CD4-positive, alpha-beta T cell treated with Interleukin-10 for 1 hour (primary cell): ENCODE measurements at places on chromosomes 7 and 10.

- no peak for DNase-seq
These were observed 673.1 kb upstream of the PHF14 start for GRCh38 chr7:10300577-10300976.

DNA sequence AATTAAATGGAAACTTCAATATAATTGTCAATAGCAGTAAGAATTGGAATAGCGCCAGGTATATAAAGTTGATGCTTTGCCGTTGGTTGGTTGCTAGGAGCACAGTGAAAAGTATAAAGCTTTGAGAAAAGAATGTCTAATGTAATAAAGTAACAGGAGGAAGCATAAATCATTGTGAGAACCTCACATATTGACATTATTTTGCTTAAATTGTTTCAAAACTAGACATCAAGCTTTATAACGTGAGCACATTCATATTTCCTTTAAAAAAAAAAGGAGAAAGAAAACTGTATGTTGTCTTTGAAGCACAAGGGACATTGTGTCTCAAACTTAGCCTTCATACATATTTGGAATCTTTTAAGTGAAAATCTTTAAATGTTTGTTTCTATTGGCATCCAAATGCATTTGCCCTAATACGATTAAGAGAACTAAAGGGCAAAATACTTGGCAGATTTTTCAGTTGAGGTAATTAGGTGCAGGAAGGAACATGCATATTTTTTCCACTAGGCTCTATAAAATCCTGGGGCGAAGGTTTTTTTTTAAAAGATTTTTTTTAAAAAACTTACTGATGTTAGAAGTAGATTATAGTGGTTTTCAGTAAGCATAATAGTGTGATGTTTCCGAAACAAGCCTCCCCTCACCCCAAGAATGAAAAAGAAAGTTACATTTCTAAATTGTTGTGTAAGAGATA is 92.4 kb downstream of the ARID5B start:
- peak; percentile 62 for DNase-seq

- DNase-seq, result no peak
These were observed 16.3 kb downstream of the MTPN start for GRCh38 chr7:135960709-135961451.

DNA sequence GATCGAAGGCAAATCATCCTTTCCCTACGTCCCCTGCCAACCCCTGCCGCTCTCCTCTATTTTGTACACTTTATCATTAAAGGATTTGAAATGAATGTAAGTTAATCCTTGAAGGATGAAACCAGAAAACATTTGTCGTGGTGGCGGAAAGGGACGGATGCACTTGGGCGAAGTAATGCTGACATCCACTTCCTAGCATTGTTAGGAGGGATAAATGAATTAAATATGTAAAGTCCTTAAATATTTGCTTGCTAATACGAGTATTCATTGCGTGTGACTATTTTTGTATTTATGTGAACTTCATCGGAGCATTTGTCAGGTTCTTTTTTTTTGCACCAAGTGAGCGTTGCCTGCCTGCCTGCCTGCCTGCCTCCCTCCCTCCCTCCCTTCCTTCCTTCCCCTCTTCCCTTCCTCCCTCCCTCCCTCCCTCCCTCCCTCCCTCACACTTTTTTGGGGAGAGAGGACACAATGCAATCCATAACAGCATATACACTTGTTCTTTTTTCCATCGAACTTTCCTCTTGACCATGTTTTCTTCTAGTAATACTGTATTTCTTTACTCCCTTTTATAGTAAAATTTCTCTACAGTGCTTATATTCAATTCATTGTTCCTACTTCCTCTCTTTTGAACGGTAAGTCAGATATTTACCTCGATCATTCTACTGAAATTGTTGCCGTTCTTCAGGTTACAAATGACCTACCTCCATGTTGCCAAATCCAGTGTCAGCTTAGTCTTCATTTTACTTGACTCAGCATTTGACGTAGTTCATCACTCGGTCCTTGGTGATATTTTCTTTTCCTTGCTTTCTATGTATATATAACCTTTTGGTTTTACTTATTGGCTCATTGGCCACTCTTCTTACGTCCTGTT is 831 bp downstream of the CCDC7 start:
- DNase-seq, result peak; percentile 20

GRCh38 chr10:123998197-123999141 is 94.9 kb downstream of the CHST15 start:
- no peak for DNase-seq

DNA sequence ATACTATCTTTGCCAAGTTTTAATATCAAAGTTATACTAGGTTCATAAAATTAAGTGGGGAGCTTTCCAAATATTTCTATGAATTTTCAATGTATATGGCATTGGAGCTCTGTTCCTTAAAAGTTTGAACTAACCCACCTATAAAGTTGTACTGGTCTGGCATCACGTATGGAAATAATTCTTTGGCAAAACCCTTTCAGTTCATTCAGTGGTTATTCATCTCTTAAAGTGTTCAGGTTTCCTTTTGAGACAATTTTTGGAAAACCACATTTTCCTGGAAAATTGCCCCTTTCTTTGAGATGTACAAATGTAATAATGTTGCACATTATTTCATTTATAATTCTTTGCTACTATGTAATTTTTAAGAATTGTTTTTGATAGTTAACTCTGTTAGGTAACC is 62.5 kb upstream of the INPP5A start:
- no peak for DNase-seq

- DNase-seq, result no peak
These were observed 147.1 kb upstream of the ASAH2 start for GRCh38 chr10:50398381-50398780.

DNA sequence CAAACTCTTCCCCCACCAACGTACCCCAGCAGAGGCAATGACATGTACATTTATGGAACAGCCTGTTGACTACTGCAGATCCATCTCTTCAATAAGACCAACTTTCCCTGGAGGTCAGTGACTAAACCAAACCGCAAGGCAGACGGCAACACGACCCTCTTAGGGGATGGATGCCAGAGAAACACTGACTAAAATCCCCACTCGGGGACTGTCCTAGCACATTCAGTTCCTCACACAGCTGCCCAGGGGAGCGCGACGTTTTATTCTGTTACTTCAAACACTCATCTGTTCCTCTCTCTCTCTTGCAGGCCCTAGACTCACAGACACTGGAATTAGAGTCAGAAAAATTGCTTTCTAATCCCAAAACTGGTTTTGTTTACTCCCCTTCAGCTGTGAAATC is 146.5 kb upstream of the PRSS1 start:
- no peak for DNase-seq

DNA sequence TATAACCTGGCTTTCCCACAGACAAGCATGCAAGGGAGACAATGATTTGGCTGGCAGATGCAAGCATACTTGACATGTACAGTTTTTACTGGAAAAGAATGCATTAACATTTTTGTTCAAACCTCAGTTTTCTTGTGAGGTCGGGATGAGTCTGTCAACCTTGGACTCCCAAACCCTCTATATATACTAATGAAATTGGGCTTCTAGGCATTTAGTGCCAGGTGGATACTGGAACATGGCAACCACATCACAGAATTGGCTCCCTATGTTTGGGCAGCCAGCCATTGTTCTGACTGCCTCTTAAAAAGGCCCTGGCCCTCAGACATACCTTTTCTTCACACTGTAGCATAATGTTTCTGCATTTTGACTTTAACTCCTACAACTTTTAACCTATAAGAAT is 39.1 kb downstream of the CDK6 start:
- DNase-seq, result no peak

DNA sequence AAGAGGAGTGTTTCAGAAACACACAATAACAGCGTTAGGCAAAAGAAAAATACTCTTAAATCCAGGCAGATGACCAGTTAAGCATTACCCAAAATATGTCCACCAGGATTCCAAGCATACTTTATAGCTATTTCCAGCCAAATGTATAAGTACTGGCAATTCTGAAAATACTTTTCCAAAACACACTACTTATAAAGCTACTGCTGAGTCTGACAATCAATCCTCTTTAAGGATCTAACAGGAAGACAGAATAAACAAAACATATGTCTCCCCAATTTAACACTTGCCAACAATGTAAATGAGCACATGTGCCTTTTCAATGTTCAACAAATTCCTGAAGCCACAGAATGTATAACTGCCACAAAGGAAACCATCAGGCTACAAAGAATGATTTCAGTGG is 370.9 kb downstream of the SORCS1 start:
- DNase-seq, result no peak

DNA sequence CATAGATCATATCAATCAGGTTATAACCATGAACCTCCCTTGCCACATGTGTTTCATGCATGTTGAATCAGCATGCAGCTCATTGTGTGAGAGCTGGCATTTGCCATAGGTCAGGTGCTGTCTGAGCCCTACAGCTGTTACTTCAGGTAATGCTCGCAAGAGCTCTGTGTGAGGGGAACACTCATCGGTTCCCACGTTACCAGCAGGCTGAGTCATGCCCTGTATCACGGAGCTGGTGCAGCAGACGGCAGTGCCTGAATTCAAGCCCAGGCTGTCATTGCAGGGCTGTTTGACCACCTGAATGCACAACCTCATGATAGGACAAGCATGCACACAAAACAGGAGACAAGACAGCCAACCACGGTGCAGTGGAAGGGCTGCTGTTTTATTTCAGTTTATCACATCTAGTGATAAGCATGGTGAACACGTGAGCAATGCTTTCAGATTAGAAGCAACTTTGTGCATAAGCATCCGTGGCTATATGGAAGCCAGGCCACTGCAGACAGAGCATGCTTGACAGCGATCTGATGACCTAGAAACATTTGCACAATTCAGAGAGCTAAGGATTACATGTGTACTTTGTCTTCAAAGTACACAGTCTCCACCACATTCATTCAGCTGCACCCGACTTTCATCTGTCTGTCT is 56.4 kb upstream of the PFKP start:
- no peak for DNase-seq

DNA sequence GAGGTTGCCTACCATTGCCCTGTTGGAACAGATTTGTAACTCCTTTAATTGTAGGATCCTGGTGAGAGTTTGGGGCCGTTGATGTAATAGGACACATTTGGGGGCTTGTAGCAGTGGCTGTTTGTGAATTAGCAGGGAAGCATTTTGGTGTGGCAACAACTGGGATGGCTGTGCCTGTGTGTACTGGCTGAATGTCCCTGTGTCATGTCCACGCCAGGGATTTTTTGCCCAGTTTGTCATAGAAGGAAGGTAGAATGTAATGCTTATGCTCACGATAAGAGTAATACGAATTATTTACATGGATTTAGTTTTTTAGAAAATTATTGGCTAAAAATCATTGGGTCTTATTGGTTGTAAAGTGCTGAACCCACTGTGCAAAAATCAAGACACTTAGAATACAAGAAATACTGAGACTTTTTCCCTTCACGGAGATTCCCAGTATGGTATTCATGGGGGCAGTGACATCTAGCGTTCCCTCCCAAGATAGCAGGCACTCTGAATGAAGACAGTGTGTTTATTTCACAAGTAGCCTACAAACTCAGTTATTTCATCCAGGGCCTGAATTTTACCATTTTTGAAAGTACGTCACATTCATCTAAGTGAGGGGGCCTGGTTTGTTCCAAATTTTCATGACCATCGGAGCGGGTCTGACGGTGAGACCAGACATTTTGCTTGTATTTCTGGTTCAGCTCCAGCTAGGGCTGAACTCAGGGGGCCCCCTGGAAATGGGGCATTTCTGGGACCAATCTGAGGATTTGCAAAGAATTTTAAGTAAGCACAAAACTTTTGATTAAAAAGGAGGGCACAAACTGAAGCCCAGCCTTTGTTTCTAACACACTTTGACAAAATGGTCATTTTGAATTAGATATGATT is 74.7 kb downstream of the CACNB2 start:
- peak; percentile 11 for DNase-seq

DNA sequence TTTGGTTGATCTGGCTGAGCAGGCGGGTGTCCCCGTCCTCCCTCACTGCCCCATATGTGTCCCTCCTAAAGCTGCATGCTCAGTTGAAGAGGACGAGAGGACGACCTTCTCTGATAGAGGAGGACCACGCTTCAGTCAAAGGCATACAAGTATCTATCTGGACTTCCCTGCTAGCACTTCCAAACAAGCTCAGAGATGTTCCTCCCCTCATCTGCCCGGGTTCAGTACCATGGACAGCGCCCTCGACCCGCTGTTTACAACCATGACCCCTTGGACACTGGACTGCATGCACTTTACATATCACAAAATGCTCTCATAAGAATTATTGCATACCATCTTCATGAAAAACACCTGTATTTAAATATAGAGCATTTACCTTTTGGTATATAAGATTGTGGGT is 26.9 kb upstream of the TRIM56 start:
- DNase-seq, result peak; percentile 42

DNA sequence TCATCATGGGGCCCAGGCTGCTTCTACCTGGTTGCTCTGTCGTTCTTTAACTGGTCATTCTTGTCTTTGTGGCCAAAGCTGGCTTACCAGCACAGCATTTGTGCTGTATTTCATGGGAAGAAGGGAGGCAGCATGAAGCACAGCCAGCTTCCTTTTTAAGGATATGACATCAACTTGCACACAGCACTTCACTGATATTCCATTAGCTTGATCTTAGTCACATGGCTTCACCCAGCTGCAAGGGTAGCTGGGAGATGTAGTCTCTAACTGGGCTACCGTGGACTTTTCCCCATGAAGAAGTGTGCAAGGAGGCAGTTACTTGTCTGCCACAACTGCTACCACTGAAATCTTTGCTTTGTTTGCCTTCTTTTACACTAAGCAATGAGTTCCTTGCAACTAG is 525.2 kb downstream of the LRMDA start:
- DNase-seq, result no peak
